ENCODE measurements at places on chromosomes 1 and 21.

GRCh38 chr1:2473198-2473597 is 2.9 kb upstream of the PLCH2 start:
- no peak for DNase-seq

DNA sequence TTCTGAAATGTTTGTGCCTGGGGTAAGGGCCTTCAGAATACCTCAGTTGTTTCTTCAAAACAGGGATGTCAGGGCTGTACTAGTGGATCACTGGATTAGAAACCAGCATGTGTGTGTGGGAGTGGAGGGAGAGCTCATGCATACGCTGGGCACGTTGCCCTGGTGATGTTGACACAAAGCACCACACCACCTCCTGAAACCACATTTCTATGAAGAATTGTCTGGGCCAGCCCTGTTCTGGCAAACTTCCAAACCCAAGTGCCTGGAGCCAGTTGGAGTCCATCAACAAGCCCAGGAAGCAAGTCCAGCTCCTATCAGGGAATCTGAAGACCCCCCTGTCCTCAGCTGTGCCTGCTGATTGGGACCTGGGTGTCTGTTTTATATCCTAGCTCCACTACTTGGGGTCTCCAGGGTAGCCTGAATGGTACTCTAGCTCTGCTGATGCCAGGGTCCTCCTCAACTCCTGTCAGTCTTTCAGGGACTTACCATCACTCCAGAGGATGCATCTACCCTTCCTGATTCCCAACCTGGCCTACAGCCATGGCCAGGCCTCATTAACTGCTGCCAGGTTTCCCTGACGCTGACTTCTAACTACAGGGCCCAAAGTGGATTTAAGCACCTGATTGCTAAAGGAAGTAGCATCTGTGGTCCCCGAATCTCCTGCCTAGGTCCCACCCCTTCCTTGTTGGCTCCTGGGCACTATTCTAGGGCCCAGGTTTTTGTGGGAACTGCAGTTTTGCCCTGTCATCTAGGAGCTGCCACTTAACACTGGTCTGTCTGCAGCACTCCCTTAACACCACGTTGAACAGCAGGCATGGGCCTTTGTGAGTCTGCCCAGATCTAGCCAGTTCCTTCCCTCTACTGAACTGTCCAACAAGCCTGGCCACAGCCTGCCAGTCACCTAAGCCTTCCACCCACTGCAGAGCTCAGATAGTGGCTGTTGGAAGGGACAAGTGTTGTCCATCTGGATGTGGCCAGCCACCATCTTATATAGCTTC is 45.5 kb downstream of the LPAR3 start:
- DNase-seq, result peak; percentile 78

DNA sequence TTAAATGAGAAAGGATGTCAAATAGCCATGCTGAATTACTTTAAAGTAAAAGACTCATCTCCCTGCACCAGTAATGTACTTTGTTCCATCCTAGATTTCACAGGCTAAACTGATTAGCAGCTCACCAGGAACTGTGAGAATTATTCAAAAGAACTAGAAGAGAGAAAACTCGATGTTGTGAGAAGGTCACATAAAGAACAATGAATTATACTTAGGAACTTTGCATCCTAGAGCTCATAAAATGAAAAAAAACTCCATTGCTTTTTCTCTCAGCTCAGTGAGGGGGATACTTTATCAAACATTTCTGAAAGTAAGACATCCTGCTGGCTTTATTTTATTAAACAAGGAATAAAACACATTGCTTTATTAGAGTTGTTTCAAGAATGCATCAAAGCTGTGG is 278.5 kb downstream of the MRPL39 start:
- DNase-seq, result no peak

GRCh38 chr1:46689897-46690296 is 18.2 kb downstream of the TEX38 start:
- DNase-seq, result no peak

- DNase-seq, result no peak
These were observed 332.8 kb downstream of the DISC1 start for GRCh38 chr1:231959225-231959884.

DNA sequence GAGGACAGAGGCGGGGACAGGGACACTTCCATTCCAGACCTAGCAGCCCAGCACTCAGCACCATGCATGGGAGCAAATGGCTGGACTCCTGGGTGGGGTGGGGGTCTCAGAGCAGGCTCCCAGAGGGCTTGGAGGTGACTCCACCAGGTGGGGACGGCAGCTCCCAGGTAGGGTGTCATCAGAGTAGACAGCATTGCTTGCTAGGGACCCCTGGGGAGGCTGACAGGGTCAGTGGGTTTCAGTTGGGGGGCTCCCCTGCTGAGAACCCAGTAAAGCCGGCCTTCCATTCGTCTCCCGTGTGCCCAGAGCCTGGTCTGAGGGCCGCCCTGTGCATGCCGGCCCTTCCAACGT is 4.8 kb upstream of the GJC2 start:
- DNase-seq, result no peak

GRCh38 chr1:228162286-228163006 is 3.2 kb upstream of the IBA57 start:
- peak; percentile 59 for DNase-seq

DNA sequence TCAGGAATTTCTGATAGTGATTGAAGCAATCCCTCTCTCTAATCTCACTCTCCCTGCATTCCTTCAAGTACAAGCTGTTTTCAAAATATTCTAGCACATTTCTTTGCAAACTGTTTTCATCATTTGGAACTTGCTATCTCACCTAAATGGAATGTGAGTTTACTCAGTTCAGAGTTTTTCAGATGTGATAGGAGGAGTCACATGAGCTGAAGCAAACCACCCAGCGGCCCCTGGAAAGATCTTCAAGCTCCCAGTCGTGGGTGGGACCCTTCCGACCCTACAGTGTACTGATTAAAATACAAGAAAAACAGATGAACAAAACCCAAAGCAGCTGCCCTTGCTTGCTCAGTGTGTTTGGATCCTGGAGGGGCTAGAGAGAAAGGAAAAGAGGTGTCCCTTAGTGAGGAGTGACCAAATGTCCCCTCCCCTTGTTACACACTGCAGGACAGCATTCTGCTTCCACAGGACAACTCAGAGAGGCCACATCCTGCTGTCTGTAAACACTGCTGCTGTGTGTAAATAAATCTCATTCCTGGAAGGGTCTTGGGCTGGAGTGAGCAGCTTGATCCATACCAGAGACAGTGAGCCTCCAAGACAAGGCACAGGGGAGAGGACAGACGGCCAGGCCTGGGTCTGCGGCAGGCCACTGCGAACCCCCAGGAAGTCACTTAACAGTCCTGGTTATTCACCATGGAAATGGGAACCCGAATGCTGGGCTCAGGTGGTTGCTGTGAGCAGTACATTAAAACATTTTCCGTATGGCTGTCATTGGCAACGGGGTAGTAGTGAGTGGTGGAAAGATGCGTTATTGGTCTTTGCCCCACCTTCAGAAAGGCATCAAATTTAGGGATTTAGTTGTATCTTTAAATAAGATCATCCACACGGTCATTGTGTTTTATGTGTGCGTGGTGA is 229.2 kb downstream of the RHOU start:
- peak; percentile 78 for DNase-seq

- DNase-seq, result no peak
These were observed 436.8 kb downstream of the CAMTA1 start for GRCh38 chr1:7221826-7222694.

GRCh38 chr1:68442822-68443556 is 6.8 kb downstream of the RPE65 start:
- no peak for DNase-seq

DNA sequence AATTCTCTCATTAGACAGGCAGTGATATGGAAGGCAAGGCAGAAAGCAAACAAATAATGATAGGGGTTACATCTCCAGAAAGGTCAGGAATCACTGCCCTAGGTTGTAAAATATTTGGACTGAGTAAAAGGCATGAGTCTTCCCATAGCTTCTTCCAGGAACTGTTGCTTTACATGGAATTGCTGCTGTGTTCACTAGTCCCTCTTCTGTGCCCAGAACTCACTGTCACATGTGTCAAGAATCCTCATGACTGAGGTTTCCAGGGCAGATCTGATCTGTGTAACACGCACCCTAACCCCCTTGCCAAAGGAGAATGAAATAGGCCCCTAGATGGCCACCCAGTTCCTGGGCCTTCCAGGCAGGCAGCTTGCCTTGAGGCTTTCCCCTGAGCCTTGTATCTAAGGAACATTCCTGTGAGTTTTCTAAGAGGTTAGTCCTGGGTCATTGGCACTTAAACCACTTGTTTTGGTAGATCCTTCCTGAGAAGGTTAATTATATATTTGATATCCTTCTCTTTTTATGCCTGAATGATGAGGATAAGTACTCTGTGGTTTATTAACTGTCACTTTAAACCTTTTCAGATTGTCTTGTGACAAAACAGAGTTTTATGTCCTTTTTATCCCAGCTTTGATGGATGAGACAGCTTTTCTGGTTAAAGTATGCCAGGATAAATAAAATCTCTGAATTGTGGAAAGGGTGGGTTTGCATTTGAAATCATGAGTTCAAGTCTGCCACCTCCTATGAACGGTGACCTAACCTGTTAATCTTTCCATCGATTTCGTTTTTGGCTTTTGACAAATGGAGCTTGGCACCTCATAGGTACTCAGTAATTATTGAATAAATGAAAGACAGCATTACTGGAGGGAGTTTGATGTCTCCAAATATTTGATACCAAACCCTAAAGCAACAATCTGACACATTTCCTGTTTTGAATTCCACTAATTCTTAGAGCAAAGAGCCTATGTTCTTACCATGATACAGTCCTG is 163.3 kb downstream of the DHRS3 start:
- no peak for DNase-seq

- no peak for DNase-seq
These were observed 15.6 kb downstream of the SERINC2 start for GRCh38 chr1:31428436-31429221.

Measured in ovary (tissue), 10 donors.